ENCODE measurements at places on chromosomes 5 and 9.

- no peak for DNase-seq
Measured at GRCh38 chr5:63456279-63456678, 506.0 kb downstream of the HTR1A start.

- DNase-seq, result no peak
Measured at GRCh38 chr5:180103487-180104167, 32.1 kb upstream of the RNF130 start.

DNA sequence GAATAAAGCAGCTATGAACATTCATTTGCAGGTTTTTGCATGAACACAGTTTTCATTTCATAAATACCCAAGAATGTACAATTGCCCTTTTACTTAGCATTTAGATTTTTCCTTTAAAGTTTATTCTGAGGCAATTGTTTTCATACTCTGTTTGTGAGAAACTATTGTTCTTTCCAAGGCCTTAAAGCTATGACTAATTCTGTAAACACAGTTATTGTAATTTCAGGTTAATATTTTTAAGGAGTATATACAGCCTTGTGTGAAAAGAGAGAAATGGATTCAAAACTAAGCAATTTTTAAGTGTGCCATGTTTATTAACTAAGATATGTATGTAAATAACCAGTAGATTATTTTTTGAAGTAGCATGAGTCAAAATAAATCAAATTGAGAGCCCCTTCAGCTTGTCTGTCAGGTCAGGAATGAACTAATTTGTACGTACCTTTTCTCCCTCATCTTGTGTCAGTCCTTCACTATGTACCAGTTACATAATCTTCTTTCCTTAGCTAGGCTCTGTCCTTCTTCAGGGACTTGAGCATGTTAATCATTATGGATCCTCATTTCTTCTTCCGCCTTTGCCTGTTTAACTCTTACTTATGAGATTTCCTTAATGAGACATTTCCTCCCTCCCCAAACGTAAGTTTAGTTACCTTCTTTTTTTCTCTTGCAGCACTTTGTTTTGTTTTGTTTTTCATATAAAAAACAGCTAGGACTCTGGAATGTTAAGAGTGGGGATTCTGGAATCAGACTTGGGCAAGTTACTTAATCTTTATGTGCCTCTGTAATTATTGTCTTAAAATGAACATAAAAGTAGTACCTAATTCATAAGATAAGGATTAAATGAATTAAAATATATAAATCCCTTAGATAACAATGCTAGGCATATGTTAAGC lies 63.6 kb downstream of the NIPBL start:
- DNase-seq, result no peak

DNA sequence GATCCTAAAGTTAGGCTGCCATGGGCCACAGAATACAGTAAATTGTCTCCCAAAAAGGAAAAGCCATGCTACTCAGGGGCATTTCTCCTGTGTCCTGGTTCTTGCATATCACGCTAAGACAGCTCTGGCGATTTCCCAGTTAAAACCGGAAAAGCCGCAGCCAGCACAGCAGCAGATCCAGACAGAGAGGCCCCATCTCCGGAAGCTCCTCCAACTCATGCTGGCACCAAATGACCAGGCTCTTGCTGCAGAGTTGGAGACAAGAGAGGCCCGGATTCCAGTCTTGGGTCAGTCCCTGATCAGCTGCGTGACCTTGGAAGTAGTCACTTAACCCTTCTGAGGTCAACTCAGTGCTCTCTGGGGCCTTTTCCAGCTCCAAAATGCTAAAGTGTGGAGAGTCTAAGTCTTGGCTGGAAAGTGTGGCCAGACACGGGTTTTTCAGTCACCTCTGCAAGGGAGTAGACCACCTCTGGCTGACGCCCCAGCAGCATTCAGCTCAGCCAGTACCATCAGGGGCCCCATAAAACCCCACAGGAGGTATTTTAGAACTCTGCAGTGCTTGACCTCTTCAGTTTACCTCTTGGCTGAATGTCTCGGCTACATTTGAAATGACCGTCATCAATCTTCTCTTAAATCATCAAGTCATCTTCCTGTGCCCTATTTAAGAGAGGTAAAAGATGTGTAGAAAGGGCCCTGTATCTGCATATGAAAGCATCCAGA lies 16.2 kb downstream of the GDNF start:
- no peak for DNase-seq

- DNase-seq, result no peak
Measured at GRCh38 chr9:70616228-70616990, 202.0 kb upstream of the KLF9 start.

DNA sequence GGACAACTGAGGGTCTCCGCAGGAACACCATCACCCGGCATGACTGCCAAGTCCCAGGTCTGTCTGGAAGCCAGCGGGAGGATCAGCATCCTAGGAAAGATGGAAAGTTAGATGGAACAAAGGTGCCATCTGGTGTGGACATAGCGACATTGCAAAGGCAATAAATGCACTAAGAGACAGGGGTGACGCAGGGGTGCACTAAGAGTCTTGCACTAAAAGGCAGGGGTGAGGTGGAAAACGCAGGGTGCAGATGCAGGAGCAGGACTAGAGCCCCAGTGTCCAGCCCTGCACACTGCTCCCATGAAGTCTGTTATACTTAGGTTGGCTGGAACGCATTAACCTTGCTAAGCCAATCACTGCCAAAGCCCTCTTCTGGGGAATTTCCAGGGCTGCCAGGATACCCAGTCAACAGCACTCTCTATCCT lies 15.5 kb downstream of the ATOX1 start:
- DNase-seq, result peak; percentile 10

DNA sequence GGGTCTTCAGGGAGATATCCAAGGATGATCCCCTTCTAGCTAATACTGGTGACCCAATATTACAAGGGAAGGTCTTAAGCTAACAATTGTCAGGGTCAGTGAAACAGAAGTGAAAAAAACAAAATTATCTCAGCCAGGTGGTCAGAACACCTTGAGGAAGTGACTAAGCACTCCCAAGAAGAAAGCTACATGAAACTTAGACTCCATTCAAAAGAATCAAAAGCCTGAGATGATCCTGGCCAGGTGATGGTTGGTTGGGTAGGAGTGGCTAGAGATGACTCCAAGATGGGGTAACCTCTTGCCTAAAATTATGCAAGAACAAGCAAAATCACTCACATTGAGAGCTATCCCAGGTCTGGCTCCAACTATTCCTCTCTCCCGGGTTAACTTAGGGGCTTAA lies 5.4 kb downstream of the VCP start:
- no peak for DNase-seq

- DNase-seq, result no peak
Measured at GRCh38 chr5:57784121-57784520, 301.5 kb upstream of the ACTBL2 start.

- no peak for DNase-seq
Measured at GRCh38 chr9:28034242-28034641, 461.0 kb upstream of the C9orf72 start.

DNA sequence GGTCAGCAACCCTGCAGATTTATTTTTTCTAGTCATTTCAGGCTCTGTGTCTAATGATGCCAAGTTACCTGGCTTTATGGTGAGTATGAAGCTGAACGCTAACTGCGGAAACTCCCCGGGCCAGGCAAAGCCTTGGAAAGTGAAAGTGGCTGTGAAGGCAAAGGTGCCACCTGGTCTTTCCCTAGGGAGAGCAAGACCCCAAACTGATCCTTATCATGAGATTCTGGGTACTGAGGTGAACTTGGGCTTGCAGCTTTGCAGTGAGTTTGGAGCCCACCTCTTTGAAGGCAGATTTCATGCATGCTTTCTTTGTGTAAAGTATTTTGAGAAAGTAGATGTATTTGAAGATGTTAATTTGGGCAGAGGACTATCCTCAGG lies 63.3 kb downstream of the CARTPT start:
- no peak for DNase-seq

Data from NCI-H510A (cell line).